ENCODE measurements at places on chromosomes 6 and 20.

GRCh38 chr6:107129370-107129925, 14.1 kb upstream of the BEND3 start:
- no peak for DNase-seq

- no peak for DNase-seq
Measured at GRCh38 chr6:5112066-5112799, 27.1 kb downstream of the PPP1R3G start.

- DNase-seq = no peak
Measured at GRCh38 chr20:24873025-24873620, 75.9 kb upstream of the CST7 start.

- DNase-seq = no peak
Measured at GRCh38 chr6:37653933-37654565, 43.6 kb downstream of the MDGA1 start.

GRCh38 chr6:106083618-106084017, 2.5 kb upstream of the PRDM1 start:
- no peak for DNase-seq

- DNase-seq = no peak
Measured at GRCh38 chr6:23349521-23350147, 776.4 kb upstream of the NRSN1 start.

DNA sequence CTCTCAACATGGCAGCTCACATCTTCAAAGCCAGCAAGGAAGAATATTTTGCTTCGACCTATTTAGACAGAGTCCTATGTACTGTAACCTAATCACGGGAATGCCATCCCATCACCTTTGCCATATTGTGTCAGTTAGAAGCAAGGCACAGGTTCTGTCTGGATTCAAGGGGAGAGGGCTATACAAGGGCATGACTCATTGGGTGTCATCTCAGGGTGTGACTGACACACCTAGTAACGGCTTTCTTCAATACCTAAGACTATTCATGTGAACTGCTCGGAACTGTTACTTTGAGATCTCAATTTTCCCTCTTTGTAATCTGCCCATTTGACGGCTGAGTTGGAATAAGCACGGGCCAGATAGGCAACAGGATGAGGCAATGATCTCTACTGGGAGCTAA, 135.6 kb upstream of the HDGFL1 start:
- no peak for DNase-seq

Measured in stimulated activated CD8-positive, alpha-beta memory T cell treated with anti-CD3 and anti-CD28 coated beads, Interleukin-2, amount 100 ng/mL, for 1 hour (primary cell).